ENCODE measurements at places on chromosomes 6 and 20.

DNA sequence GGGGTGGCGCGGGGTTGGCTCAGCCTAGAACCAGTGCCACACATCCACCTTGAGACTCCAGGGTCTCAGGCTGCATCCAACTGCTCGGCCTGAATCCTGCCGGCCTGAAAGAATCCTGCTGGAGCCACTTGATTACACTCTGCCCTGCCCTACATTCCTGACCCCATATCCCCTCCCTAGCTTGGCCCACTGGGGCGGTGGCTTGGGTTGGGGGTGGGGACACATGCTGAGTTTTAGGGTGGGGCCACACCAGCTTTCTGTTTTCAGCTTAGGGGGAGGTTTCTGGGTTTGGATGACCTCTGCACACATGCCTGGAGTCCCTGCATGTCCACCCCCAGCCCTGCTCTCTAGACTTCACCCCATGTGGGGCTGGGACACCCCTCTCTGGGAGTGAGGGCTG lies 6.8 kb downstream of the ITPR3 start:
- DNase-seq: no peak

DNA sequence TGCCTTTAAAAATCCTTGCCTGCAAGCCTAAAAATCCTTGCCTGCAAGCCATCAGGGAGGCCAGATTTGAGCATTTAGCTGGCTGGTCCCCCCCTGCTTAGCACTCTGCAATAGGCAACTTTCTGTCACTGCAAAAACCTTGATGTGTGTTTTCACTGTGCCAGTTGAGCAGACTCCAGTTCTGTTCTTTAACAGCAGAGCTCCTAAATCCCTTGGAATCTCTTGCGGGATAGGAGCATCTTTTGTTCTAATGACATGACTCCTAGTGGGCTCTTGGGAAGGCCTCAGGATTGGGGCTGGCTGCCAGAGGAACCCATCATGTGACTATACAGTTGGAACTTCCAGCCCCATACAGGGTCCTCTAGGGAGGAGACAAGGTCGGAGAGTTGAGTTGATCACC lies 50.4 kb downstream of the FAM184A start:
- no peak for DNase-seq

DNA sequence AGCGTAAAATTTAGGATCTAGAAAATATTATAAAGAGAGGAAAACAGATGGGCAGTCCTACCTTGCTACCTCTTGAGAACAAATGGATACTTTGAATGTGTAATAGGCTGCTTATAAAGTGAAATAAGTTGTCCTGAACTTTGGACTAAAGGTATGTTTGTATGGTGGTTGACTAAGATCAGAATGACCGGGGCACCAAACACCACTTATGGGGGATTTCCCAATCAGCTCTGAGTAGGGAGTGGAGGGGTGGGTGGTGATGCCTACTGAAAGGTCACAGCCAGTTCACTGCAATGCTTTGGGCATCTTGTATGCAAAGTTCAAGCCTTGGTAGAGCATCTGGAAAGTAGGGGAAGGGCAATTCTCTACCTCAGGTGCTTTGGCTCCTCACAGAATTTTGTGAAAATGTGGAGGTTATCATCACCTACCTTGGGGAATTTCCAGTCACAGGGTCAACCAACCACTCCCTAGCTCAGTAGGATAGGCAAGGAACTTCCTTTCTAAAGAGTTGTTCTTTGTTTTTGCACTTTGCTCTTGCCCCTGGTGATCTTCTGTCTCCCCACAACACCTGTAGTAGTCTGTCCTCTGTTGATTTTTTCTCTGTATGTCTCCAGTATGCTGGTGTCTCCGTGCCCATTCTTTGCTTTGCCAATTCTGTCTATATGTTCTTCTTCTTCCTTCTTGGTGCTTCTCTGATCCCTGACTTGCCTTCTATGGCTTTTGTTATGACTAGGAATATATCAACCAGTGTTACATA lies at the start of gene TRIM31:
Gene TRIM31, minus strand, starts transcription at position 88 of the 757 bp plus-strand sequence. CDS start 285 bp downstream, outside the sequence.
- DNase-seq: no peak

GRCh38 chr6:8057793-8058192 lies 6.4 kb downstream of the BLOC1S5 start:
- no peak for DNase-seq

Data from A673 (cell line).